WTC11 (cell line): ENCODE measurements at places on chromosomes 16 and 17. TPM values are rescaled to one million over a fixed set of nuclear protein-coding genes. Genes with fewer than 3 reads are reported as not detected.

DNA sequence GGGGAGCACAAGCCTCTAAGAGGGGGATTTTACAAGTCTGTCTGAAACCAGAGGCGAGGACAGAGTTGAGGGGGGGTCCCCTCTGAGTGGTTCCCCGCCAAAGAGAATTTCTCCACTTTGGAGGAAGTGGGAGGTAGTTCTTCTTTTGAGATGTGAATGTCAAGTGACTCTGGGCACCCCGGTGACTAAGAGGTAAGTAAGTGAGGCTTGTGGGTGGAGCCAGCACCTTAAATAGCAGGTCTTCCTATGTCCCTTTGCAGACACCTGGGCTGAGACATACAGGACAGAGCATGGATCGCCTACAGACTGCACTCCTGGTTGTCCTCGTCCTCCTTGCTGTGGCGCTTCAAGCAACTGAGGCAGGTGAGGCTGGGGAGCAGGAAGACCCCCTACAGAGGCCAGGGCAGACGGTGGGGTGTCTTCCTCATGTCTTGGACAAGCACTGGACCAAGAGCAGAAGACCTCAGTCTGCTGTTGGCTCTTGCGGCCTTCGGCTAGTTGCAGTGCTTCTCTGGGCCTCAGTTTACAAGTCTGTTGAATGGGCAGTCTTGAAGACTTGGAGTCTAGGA lies at the start of gene CCL22:
TSS of gene CCL22 (plus strand) at position 257 of the 569 bp plus-strand sequence. CDS start at position 291, 34 bp downstream.
- no peak for DNase-seq

- DNase-seq, result no peak
Measured at GRCh38 chr17:82383411-82383810, 11.8 kb downstream of the UTS2R start.

DNA sequence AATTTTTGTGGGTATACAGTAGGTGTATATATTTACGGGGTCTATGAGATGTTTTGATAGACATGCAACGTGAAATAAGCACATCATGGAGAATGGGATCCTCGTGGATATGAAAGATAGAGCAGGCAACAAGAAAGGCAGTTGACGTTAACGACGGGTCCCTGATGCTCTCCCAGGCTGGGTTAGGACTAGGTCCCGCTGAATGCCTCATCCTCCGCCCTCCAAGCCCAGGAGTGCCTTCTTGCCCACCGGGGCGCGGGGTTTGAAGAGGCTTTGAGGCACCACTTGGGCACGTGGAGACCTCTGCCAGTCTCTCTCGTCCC lies 9.5 kb upstream of the ZFP90 start:
- no peak for DNase-seq

DNA sequence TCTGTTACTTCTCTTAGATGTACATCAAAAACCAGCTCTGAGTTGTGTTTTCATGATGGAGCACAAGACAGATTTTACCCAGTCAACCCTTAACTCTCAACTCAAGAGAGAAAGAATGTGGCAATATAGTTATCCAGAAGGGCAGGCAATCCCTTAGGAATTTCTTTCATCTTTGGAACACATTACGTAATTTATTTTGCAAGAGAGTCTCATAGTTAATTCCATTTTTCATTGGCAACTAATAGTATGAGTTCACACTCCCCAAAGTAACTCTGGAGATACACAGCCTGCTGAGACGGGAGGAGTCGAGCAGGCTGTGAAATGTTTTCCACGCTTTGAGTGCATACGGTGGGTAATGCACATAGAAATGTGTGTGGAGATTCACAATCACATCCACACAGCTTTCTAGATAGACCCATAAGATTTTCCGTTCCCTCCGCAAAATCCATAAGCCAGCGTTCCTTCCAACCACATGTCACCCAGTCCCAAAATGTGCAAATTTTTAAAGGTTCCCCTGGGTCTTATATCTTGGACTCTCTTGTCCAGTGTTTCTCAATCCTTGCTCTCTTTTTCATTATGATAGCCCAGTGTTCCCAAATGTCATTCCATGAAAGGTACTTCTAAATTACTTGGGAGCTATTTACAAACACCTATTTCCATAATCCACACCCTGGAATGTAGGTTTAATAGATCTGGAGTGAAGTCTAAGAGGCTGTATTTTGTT lies 8.4 kb upstream of the CDRT4 start:
- DNase-seq, result no peak

DNA sequence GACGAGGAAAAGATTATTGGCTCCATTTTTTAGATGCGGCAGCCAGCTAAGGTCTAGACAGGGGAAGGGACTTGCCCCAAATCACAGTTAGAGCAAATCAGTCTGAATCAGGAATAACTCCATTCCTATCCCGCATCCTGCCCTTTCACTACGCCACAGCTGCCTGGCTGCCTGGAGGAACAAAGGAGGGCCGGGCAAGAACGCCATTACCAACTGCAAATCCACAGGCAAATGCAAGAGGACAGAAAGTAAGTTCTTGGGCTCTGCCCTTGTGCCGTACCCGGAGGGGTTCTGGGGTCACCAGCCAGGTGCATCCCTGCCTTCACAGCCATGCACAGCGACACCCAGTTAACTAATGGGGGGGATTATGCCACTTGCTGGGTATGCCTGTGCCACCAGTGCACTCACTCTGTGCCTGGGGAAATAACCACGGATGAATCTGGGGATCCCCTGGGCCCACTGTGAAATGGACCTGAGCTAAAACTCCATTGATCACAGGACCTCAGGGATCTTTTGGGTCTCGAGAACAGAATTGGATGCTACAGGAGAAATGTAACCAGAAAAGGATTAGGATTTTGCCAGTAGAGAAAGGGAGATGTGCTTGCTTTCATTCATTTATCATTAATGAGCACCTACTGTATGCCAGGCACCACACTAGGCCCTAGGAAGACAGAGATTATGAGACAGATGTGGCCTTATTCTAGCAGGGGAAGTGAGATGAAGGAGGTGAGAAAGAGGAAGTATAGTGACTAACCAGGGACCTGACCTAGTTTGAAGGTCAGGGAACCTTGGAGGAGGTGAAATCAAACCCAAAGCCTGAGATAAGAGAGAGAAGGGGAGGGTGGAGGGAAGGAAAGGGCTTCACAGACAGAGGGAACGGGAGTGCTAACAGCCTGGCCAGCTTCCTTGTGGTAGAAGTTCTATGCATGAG lies 17.7 kb downstream of the BCL7C start:
- no peak for DNase-seq

DNAH9 gene
- 0.14 to 0.50 TPM (median 0.31 TPM) in 3 replicates for total RNA-seq

DNA sequence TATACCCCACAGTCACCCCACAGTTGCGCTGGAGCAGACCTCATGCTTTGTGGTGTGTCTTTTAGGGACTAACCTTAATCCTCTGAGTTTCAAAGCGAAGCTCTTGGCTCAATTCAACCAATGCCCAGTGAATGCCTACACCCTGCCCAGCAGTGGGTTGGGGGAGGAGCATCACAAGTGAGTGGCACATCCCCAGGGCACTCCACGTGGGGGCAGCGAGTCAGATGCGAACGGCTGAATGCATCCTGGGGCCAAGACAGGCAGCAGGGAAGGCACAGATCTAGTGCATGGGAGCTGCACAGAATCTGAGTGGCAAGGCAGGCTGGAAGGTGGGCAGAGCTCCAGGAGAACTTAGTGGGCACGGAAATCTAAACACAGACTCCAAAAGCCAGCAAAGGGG lies 39.2 kb downstream of the IFT140 start:
- DNase-seq, result no peak

DNA sequence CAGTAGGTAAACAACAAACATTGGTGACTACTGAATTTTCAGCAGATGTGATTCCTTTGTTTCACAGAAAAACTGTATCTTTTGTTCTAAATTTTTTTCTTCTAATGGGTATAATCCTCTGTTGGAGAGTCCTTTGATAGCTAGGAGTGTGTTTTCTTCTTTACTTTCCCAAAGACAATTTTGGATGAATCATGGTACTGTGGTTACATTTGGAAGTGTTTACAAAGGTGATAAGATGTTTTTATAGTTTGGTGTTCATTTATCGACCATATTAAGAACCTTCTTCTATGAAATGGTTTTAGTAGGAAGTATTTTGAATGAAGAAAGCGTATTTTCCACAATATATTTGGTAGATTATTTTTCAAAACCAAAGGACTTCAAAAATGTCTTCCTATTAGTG lies 333.7 kb downstream of the WWOX start:
- no peak for DNase-seq

SLC22A31 gene
- 9.8 to 12.1 TPM (median 10.7 TPM) in 3 replicates for total RNA-seq

GRCh38 chr17:71921796-71922195 lies 199.0 kb upstream of the SOX9 start:
- no peak for DNase-seq

DNA sequence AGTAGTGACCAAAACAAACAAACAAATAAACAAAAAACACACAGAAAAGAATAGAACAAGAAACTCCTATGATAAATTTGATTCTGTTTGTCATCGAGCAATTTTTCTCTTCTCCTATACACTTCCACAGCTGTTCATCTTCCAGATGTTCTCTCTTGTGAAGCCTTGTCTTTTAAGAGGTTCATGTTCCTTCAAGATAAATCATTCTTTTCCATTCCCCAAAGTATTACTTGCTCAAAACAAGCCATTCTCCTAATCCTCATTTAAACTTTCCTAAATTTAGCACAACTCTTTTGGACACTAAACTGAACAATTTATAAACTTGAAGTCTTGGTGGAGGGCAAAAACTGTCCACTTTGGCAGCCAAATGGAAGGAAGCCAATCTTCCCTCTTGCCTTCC lies 103.3 kb downstream of the ABCA8 start:
- no peak for DNase-seq

GRCh38 chr17:51035431-51035830 lies 85.2 kb downstream of the SPAG9 start:
- DNase-seq, result no peak

DNA sequence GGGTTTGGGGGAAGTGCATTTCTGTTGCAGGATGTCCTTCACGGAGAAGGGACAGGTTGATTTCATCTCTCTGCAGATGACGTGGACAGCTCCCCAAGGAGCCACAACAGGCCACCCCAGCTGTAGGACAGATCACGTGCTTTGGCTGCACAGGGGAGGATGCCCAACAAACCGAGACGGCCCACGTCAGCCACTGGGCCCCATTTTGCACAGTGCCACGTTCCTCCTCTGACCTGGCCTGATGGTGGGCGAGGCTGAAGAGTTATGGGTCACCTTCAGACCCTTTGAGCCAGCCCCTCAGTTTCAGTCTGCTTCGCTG lies 9.0 kb upstream of the RHBDL3 start:
- DNase-seq, result no peak

DNA sequence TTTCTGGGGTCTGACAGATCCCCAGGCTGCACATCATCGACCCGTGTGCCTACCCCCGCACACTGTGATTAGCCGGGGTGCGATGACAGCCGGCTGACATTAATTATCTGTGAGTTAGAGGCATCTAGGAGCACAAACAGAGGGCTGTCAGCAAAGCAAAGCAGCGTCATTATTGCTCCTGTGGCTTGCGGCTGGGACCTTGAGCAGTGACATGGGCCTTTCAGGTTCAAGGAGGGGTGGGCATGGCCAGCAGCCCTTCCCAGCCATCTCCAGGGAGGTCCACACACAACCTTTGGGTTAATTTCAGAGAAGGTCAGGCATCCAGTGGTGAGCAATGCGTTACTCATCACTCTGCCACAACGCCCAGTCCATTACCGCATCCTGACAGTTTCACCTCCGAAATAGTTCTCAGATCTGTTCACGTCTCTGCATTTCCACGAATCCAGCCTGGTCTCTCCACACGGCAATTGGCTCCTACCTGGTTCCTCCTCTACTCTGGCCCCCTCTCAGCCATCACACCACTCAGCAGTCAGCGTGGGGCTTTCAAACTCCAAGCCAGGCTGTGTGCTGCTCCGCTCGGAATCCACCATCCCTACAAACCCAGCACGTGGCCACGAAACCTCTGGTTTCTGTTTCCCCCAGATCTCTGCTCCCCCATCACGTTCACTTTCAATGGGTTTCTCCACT lies 249.7 kb upstream of the C16orf82 start:
- no peak for DNase-seq

- no peak for DNase-seq
Measured at GRCh38 chr16:87442581-87442966, 50.2 kb downstream of the ZCCHC14 start.
